Keratinocyte (primary cell): ENCODE measurements at places on chromosomes 11 and 22. TPM values are rescaled to one million over a fixed set of nuclear protein-coding genes. Genes with fewer than 3 reads are reported as not detected.

The IGF2 gene
- polyA plus RNA-seq, result 0.01 TPM in 2 of 3 replicates, not detected in the other

The ART5 gene
- polyA plus RNA-seq, result not detected in 3 replicates

The APOBEC3H gene
- polyA plus RNA-seq, result 0.14 to 0.51 TPM (median 0.41 TPM) in 3 replicates

The OR8J1 gene
- polyA plus RNA-seq, result not detected in 3 replicates

The OR51E2 gene
- 0.03 TPM in 2 of 3 replicates, not detected in the other for polyA plus RNA-seq

The HTR3A gene
- not detected in 3 replicates for polyA plus RNA-seq

The NF2 gene
- 23.2 to 112 TPM (median 50.2 TPM) in 3 replicates for polyA plus RNA-seq

The HBG2 gene
- polyA plus RNA-seq, result 0.50 to 0.73 TPM (median 0.61 TPM) in 3 replicates

The VPS37C gene
- polyA plus RNA-seq, result 5.7 to 9.5 TPM (median 8.0 TPM) in 3 replicates

The CSTF3 gene
- 23.8 to 41.1 TPM (median 25.6 TPM) in 3 replicates for polyA plus RNA-seq

The TSGA10IP gene
- not detected in 3 replicates for polyA plus RNA-seq

The ZBED4 gene
- 4.9 to 8.0 TPM (median 7.1 TPM) in 3 replicates for polyA plus RNA-seq

The MMP10 gene
- polyA plus RNA-seq, result 19.1 to 45.7 TPM (median 44.4 TPM) in 3 replicates

The ISX gene
- not detected in 3 replicates for polyA plus RNA-seq

The MOV10L1 gene
- not detected in 3 replicates for polyA plus RNA-seq

The TMEM126B gene
- 52.6 to 105 TPM (median 65.6 TPM) in 3 replicates for polyA plus RNA-seq

The OR4A16 gene
- polyA plus RNA-seq, result not detected in 3 replicates

The C22orf23 gene
- 0.10 TPM in 1 of 3 replicates, not detected in the others for polyA plus RNA-seq

The MGAT3 gene
- polyA plus RNA-seq, result not detected in 3 replicates

The TPH1 gene
- 0.09 to 0.23 TPM (median 0.22 TPM) in 3 replicates for polyA plus RNA-seq

The OR52H1 gene
- 0.15 TPM in 1 of 3 replicates, not detected in the others for polyA plus RNA-seq
